ENCODE measurements at places on chromosomes 4 and X. TPM values are rescaled to one million over a fixed set of nuclear protein-coding genes. Genes with fewer than 3 reads are reported as not detected.

GRCh38 chr4:128416921-128417320, 129.3 kb upstream of the PGRMC2 start:
- no peak for DNase-seq

VCX3B gene
- not detected for total RNA-seq

GRCh38 chrX:110258552-110258951, 59.3 kb downstream of the AMMECR1 start:
- no peak for DNase-seq

GRCh38 chr4:188417181-188417580, 277.9 kb downstream of the TRIML1 start:
- DNase-seq = no peak

TMEM47 gene
- total RNA-seq = not detected

FRMD7 gene
- total RNA-seq = not detected

GAGE12F gene
- total RNA-seq = not detected

DNA sequence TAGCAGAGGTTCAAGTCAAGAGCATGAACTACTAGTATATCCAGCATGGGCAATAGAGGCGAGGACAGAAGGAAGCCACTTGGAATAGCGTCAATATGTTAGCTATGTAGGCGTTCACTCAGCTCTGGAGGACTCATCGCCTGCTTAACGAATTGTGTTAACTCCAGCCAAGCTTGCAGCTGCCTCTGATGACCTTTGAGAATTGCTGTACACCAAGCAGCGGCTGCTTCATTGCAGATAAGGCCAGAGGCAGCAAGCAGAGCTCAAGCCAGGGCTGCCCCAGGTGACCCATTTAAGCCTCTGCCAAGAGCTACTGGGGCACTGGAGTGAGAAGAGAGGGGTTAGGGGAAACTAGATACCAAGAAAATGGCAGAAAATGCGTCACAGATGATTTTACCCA, 160.2 kb upstream of the IGFBP7 start:
- no peak for DNase-seq

- peak; percentile 88 for DNase-seq
Measured at GRCh38 chr4:113355550-113356371, 306.3 kb downstream of the ANK2 start.

GPR119 gene
- not detected for total RNA-seq

CENPI gene
- 20.6 TPM for total RNA-seq

GRCh38 chr4:106160560-106160959, 155.4 kb downstream of the TBCK start:
- no peak for DNase-seq

HTT-AS gene
- total RNA-seq = not detected

GRCh38 chr4:100289946-100290345, 99.7 kb upstream of the DDIT4L start:
- no peak for DNase-seq

RAB41 gene
- not detected for total RNA-seq

- DNase-seq = no peak
Measured at GRCh38 chr4:91963486-91963885, 340.3 kb upstream of the GRID2 start.

DNA sequence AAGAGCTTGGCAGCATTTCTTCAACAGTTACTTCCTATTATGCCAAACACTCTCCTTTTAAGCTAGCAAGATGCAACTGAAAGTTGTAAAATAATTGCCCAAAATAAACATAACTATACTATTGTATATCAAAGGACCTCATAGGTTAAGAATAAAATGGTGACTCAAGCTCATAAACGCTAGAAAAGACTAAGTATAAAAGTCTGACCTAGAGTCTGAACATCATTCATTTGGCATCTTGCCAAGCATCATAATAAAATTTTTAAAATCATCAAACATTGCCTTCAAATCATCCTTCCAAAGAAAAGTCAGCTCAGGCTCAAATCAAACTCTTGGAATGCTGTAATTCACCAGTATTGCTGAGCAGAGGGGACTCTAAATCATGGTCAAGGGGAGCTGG, 281.2 kb downstream of the QDPR start:
- DNase-seq = no peak

DNA sequence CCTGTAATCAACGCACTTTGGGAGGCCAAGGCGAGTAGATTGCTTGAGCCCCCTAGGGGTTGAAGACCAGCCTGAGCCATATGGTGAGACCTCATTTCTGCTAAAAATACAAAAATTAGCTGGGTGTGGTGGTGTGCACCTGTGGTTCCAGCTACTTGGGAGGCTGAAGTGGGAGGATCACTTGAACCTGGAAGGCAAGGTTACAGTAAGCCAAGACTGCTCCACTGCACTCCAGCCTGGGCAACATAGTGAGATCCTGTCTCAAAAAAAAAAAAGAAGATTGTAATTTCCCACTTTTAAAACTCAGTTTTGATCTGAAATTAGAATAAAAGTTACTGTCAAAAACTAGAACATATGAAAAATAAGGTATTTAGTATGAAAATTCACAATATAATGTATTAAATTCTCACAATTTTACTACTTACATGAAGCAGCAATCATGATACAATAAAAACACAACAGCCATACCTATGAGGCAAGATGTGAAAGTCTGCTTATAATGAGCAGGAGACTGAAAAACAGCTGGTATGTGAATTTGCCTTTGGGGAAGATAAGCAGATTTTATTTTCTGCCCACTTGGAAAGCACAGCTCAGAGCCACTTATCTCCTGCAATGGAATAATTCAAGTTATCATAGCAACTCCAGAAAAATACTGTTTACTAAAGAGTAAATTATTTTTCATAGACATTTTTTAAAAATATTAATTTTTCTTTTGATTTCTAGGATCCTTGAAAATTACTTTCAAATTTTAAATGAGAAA, 50.6 kb downstream of the ZGRF1 start:
- no peak for DNase-seq

CT47B1 gene
- not detected for total RNA-seq

DCX gene
- total RNA-seq = not detected

- DNase-seq = no peak
Measured at GRCh38 chr4:28636971-28637370, 1776.3 kb downstream of the STIM2 start.

SLC49A3 gene
- 0.39 TPM for total RNA-seq

- no peak for DNase-seq
Measured at GRCh38 chr4:90841676-90842075, 714.5 kb downstream of the CCSER1 start.

DNA sequence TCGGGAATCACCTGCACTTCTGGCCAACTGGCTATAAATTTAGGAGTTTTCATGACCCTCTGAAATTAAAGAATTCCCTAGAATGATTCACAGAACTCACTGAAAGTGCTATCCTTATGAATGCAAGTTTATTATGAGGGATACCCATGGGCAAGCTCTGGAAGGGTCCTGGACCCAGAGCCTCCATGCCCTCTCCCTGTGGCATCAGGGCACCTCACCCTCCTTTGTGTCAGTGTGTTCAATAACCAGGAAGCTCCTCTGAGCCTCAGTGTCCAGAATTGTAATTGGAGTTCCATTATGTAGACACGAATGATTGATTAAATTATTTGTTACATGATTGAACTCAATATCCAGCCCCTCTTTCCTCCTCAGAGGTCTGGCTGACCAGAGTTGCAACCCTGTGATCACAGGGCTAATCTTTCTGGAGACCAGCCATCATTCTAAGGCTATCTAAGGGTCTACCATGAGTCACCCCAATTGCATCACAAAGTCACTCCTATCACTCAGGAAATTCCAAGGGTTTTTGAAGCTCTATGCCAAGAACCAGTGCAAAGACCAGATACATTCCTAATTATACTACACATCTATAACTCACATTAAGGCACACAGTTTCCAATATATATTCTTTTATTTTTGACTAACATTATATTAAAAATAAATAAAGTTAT, 8.9 kb downstream of the ANXA3 start:
- no peak for DNase-seq

GRCh38 chrX:120286733-120287512, 24.3 kb downstream of the TMEM255A start:
- DNase-seq = no peak

DNA sequence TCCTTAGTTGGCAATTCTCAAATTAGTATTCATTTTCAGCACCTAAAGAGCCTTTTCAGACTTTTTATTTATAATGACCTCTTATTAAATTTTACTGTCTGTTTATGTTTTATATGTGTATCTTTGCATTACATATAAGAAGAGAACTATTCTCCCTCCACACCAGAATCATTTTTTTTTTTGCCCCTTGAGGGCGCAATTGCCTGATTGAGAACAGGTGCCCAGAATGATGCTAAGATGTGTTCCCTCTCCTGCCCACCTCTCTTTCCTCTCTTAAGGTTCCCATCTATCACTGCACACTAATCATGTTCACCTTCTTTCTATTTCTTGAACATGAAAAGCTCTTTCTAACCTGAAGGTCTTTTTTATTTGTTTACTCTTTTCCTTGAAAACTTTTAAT, 44.2 kb upstream of the ADAM29 start:
- no peak for DNase-seq

GRCh38 chr4:94358101-94358500, 15.5 kb upstream of the HPGDS start:
- DNase-seq = no peak

DNA sequence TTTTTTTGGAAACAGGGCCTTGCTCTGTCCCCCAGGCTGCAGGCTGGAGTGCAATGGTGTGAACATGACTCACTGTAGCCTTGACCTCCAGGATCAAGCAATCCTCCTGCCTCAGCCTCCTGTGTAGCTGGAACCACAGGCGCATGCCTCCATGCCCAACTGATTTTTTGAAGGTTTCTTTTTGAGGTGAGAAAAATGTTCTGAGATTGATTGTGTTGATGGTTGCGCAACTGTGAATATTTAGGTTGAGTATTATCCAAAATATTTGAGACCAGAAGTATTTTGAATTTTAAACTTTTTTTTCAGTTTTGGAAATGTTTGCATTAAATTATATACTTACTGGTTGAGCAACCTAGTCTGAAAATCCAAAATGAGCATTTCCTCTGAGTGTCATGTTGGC, 2.6 kb upstream of the CCNI start:
- no peak for DNase-seq

DNA sequence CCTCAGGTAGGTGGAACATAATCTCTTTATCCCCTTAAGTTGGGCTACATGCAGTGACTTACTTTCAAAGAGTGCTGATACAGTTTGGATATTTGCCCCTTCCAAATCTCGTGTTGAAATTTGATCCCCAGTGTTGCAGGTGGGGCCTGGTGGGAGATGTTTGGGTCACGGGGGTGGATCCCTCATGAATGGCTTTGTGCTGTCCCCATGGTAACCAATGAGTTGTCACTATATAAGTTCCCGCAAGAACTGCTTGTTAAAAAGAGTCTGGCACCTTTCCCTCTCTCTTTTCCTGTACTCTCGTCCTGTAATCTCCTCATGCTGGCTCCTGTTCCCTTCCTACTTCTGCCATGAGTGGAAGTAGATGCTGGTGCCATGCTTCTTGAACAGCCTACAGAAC, 71.3 kb downstream of the GLRA3 start:
- no peak for DNase-seq

DNA sequence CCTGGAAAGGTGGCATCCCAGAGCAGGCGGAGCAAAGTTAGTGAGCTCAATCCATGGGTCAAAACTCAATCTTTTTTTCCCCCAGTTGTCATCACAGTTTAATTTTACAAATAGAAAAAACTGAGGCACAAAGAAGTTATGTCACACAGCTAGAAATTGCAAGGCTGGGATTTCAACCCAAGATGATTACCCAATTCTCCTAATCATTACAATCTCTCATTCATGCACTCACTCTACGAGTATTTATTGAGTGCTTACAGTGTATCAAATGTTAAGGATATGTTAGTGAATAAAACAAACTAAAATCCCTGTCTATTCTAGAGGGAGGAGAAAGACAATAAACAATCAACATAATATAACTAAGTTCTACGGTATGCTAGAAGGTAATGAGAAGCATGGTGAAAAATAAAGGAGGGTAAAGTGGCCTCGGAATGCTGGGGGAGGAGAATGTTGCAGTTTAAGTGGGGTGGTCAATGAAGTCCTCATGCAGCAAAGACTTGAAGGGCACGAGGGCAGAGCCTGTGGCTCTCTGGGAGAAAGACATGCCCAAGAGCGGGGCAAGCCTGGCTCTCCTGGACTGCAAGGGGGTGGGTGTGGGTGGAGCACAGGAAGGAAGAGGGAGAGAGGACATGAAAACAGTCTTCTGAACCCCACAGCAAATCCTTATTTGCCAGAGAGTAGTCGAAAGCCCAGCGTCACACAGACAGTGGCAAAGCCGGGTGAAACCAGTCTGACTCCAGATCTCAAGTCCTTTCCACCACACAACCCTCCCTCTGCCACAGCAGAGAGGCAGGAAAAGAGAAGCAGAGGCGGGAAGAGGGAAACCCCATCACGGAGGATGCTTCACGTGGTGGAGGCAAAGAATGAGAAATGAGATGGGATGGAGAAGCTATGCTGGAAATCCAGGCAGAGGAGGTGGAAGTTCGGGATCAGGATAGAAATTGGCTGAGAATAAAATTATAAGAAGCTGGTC, 48.3 kb downstream of the RAB33B start:
- no peak for DNase-seq

Data from activated CD4-positive, alpha-beta T cell treated with anti-CD3 and anti-CD28 coated beads for 36 hours (primary cell).